ENCODE measurements at places on chromosomes 16 and 17.
A peak's percentile ranks its signal among the peaks of the same experiment; 100 is the strongest.

DNA sequence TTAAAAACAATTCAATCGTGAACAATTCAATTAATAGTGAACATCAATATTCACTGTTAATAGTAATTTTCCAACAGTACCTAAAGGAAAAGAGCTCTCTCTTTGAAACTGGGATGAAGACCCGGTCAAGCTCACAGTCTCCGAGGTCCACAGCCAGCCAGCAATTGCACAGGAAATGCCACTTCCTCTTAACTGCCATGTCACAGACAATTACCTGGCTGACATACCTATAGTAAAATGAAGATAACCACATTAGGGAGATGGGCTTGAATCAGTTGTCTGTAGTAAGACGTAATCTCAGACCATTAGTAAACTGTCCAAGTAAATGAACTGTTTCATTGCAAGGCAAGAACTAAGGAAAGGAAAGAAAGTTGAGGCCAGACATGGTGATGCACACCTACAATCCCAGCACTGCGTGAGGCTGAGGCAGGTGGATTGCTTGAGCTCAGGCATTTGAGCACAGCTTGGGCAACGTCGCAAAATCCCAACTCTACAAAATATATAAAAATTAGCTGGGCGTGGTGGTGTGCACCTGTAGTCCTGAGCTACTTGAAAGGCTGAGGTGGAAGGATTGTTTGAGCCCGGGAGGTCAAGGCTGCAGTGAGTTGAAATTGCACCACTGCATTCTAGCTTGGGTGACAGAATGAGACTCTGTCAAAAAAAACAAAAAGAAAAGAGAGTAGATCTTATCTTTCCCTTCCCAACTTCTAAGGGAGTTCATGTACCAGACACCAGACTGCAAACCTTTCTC, 36.9 kb downstream of the PKD1L3 start:
- no peak for DNase-seq

DNA sequence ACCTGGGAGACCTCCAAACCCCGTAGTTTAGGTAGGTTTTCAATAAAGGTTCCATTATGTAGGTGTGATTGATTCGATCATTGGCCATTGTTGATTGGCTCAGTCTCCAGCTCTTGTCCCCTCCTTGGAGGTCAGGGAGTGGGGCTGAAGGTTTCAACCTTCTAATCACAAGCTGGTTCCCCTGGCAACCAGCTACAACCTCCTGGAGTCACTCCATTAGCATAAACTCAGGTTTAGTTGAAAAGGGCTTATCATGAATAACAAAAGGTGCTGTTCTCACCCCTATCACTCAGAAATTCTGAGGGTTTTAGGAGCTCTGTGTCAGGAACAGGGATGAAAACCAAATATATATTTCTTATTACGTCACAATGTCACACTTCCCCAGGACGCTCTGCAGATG, 28.5 kb downstream of the TMEM132E start:
- no peak for DNase-seq

DNA sequence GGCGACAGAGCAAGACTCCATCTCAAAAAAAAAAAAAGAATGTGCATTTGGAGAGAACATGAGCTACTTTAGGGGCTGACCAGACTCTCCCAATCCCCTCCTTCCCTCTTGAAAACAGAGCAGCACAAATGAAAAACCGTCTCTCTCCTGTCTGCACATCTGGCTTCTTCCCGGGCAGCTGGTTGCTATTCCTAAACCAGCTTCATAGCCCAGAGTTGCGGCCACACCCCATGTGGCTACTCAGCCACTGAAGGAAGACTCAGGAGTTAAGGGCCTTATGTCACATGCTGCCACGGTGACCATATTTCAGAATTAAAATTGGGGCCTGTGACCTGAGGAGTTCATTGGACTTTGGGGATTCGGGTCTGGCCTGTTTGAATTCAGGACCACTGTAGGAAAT, 48.3 kb downstream of the KATNIP start:
- DNase-seq: no peak

- no peak for DNase-seq
Measured at GRCh38 chr17:17910060-17910459, 62.1 kb downstream of the TOM1L2 start.

- no peak for DNase-seq
Measured at GRCh38 chr17:47239619-47239966, 14.0 kb upstream of the ITGB3 start.

DNA sequence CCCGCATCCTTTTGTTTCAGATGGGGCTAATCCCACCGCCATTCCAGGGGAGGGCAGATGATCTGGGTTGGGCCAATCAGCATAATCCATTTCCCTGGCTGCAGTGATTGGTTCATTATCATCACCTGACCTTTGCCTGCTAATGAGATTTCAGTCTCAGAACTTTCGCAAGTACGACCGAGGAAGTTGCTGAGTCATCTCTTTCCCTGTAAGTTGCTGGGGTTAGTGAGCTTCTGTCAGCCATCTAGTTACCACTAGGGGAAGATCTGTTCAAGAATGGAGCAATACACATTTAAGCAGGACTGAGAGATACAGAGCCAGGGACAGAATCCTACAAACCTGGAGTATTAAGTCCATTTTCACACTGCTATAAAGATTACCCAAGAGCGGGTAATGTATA, 65.3 kb upstream of the NUDT7 start:
- peak; percentile 21 for DNase-seq

Data from HCEC 1CT (cell line).